Inflammatory macrophage treated with lipopolysaccharide for 4 hours (primary cell): ENCODE measurements at places on chromosomes 13 and 19.

DNA sequence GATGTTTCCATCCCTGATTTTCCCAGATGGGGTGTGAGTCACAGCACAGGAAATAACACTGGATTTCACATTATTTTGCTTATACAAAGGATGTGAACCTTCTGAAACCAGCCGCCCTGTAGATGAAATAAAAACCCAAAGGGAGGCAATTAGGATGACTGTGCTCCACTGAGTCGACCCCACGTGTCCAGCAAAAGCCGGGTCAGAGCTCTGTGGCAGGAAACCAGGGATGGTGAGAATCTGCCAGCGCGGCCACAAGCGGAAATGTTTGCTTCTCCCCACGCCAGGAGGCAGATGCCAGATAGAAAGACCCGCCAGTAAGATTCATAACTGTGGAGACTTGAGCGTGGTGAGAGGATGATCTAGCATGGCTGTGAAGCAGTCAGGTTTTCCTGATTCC, 764.4 kb downstream of the LIG4 start:
- DNase-seq = no peak

GRCh38 chr19:31353833-31354232, 4.6 kb upstream of the TSHZ3 start:
- no peak for DNase-seq

DNA sequence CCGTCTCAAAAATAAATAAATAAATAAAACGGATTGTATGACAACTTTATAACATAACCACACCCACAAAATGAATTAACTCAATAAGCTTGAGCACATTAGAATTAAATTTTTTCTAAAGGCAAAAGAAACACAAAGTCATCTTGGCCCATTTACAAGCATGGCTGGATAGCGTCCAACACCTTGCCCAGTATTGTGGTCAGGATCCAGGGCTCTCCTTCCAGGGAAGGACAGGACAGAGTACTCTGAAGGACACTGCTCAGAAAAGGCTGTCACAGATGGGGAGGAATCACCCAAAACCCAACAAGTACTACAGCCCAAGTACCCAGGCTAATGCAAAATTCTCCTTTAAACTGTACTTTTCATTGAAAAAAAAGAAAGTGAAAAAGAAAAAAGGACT, 27.1 kb downstream of the SUGP2 start:
- DNase-seq = no peak

DNA sequence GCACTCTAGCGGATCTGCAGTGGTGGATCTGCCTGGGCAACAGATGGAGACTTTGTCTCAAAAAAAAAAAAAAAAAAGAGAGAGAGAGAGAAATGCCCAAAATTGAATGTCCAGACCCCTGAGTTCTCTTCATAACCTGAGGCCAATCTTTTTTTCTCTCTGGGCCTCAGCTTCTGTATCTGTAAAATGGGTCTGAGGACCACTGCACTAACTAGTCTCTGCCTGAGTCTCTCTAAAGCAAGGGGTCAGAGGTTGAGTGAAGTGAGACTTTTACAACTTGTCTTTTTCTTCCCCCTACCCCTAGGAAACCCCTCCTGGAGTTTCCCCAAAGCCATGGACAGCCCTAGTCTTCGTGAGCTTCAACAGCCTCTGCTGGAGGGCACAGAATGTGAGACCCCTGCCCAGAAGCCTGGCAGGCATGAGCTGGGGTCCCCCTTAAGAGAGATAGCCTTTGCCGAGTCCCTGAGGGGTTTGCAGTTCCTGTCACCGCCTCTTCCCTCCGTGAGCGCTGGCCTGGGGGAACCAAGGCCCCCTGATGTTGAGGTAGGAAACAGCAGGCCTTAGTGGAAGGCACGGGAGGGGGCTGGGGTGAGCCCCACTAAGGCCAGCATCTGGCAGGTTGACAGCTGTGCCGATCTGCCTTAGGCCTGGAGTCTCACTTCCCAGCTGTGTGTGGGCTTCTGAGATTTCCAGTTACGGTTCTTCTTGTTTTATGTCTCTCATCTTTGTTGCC, 1.8 kb downstream of the TMEM91 start:
- peak; percentile 25 for DNase-seq
